ENCODE measurements at places on chromosomes 2 and 18.

- DNase-seq: peak; percentile 77
These were observed 470.6 kb upstream of the MEX3C start for GRCh38 chr18:51668101-51668500.

DNA sequence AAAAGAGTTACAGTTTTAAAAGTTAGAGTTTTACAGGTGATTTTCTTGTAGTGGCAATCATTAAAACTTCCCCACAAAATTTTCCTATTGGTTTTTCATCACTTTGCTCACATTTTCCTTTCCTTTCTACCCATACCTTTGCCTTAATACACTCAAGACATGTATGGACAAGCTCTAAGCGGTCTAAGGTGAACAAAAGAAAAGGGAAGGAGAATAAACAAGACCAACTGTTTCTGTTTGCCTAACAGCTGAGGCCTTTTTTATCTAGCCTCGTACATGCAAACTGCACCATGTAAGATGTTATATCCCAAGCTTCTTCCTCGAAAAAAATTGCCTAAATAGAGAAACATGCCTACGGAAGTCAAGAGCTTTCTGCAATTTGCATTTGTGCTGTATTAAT lies 33.9 kb upstream of the TBC1D8 start:
- DNase-seq: no peak

GRCh38 chr2:234048049-234048448 lies 2.5 kb upstream of the SPP2 start:
- DNase-seq: no peak

DNA sequence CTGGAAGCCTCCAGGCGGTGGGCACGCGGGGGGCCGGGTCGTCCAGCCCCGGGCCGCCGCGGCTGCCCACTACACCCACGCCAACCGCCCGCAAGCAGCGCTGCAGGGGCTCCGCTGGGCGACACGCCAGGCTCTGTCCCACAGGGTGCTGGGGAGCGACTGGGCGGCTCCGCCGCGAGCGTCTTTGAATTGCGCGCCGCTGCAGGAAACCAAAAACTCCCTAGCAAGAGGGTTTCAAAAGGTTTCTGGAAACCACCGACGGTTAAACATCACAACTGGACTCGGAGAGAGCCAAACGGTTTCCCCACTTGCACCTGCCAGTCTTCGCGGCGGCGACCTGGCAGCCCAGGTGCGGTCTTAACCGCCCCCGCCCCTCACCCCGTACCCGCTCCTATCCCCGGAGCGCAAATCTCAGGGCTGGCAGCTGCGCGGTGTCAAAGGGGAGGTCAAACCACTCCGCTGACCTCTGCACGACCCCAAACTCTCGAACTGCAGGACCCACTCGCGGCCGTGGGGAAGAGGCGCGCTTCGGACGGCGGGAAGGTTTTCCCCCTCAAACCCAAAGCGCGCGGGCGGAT lies 1.0 kb downstream of the CXCR4 start:
- DNase-seq: peak; percentile 78

- DNase-seq: no peak
These were observed 124.1 kb upstream of the NOSTRIN start for GRCh38 chr2:168678153-168678853.

- no peak for DNase-seq
These were observed 18.5 kb downstream of the TRAK2 start for GRCh38 chr2:201432621-201433393.

DNA sequence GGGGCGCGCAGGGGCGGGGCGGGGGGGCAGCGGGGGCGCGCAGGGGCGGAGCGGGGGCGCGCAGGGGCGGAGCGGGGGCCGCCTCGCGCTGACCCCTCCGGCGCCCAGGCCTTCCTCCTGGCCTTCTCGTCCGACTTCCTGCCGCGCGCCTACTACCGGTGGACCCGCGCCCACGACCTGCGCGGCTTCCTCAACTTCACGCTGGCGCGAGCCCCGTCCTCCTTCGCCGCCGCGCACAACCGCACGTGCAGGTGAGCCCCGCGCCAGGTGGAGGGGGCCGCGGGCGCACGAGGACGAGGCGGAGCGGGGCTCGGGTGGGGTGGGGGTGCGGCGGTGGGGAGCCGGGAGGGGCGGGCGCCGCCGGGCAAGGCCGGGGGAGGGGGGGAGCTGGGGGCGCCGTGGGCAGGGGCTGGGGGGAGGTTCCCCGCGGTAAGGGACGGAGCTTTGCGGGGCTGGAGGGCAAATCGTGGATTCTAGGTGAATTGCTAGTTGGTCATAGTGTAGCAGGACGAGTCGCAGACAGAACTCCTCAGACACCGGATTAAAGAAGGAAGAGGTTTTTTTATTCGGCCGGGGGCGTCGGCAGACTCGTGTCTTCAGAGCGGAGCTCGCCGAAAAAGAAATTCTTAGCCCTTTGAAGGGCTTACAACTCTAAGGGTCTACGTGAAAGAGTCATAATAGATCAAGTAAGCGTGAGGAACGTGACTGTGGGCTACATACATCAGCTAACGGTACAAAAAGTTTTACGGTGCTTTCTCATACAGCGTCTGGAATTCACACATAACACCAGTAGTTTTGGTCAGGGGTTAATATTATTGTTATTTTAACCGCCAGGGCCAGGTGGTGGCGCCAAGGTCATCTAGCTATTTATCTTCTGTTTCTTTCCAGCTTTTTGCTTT lies 29.9 kb downstream of the ANO7 start:
- peak; percentile 68 for DNase-seq

- no peak for DNase-seq
These were observed 20.2 kb downstream of the TNP1 start for GRCh38 chr2:216839688-216840087.

DNA sequence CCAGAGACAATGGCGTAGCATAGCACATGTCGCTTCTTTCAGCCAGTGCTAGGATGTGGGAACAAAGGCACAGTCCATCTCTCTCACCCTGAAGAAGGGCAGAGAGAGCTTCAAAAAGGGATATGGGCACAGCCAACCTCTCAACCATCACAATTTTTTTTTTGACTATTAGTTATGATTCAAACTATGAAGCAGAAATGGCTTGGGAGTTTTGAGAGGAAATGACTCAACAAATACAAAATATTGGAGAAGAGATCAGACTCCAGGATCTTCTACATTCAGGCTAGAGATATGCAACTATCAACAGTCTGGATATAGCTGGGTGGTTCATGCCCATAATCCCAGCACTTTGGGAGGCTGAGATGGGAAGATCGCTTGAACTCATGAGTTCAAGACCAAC lies 109.1 kb downstream of the MCFD2 start:
- DNase-seq: no peak

- no peak for DNase-seq
These were observed 8.6 kb downstream of the FAM124B start for GRCh38 chr2:224393157-224393872.

GRCh38 chr2:98404556-98405250 lies 40.0 kb upstream of the INPP4A start:
- DNase-seq: no peak

DNA sequence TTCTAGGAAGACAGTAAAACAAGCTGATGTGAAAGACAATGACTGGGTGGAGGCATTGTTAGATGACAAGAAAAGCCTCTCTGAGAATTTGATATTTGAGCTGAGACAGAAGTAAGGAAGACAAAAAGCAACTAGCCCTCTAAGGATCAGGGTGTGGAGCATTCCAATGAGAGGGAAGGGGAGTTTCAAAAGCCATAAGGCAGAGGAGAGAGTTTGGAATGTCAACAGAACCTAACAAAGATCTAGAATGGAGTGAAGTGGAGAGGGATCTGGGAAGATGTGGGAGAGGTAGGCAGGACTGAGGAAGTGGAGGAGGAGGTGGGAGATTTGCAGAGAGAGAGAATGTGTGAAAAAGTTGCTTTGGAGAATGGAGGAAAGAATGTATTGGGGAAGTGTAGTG lies 17.3 kb upstream of the ASXL2 start:
- no peak for DNase-seq

DNA sequence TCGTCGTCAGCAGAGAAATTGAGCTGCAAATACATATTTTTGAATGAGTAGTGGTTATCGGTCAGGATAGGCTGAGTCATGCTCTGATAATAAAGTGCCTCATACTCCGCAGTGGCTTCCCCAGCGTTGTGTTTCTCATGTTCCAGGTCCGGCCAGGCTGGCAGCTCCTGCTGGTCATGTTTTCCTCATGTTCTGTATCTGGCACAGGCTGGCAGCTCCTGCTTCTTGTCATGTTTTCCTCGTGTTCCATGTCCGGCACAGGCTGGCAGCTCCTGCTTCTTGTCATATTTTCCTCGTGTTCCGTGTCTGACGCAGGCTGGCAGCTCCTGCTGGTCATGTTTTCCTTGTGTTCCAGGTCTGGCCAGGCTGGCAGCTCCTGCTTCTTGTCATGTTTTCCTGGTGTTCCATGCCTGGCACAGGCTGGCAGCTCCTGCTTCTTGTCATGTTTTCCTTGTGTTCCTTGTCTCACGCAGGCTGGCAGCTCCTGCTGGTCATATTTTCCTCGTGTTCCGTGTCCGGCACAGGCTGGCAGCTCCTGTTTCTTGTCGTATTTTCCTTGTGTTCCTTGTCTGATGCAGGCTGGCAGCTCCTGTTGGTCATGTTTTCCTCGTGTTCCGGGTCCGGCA lies 148.9 kb downstream of the ATP9B start:
- no peak for DNase-seq

DNA sequence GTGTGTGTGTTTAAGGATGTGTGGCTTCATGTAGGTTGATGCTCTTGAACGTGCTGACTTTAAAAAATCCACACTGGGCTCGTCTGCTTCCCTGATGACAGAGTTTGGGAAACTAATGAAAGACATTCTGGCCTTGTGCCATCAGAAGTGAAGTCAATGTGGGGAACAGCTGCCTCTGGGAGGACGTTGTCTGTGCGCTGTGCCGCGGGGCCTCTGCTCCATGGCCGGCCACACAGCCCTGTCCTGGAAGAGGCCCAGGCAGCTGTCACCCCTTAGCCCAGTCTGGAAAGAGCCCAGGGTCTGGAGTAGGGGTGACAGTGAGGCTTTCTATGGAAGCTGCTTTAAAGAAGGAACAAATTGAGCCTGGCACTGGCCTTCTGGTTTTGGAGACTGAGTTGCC lies 155.8 kb downstream of the SH3RF3 start:
- DNase-seq: no peak

DNA sequence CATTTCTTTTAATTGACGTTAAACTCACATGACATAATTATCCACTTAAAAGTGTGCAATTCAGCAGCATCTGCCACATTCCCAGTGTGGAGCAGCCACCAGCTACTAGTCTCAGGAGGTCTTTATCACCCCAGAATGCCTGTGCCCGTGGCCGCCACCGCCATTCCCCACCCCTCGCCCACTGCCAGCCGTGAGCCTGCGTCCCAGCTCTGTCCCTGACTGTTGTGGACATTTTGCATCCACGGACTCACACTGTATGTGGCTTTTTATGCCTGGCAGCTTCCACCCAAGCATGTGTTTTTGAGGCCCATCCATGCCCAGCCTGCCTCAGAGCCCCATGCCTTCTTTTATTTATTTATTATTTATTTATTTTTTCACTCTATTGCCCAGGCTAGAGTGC lies 9.2 kb downstream of the BOK start:
- DNase-seq: no peak

DNA sequence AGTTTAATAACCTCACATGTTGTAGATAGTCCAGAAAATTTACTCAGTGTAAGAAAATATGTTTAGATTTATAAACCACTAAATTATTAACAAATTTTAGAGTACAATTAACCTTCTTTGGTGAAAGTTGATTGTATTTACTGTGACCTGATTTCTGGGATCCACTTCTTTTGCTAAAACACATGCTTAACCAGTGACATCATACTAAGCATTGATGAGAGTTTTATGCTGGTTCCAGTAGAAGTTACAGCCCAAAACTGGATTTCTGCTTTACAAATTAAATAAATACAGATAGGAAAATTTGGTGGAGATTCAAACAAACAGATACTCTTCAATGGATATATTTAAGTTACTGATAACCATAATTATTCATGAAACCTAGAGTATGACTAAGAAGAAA lies 40.9 kb downstream of the RBBP8 start:
- no peak for DNase-seq

DNA sequence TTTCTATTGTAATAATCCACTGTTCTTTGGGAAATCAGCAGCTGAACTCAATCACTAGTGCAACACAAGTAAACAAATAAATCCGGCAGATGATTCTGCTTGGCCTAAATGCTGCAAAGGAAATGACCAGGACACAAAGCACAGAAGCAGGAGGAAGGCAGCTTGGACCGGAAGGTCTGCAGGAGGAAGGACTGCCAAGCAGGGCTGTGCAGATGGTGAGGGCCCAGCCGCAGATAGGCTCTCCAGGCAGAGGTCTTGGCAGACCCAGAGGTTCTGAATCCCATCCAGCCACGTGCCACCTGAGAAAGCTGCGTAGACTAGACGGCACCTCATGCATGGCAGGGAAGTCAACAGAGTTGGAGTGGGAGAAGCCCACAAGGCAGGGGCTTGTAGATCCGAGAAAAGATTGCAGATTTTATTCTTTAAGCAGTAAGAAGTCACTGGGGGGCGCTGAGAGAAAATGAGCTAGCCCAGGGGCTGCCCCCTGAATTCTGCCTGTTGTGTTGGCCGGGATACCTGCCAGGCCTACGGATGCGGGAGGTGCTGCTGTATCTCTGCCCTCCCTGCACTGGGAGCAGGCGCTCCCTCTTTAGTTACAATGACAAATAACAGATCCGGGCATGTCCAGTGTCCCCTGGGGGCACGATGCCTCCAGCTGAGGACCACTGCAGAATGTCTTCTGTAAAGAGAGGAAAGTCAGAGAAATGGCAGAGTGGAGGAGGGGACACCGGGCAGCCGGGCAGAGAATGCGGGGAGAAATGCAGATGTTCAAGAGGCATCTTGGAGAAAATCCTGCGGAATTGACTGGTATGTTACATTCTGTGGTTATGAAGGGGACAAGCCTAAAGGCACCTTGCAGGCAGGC lies 153.5 kb downstream of the PXDN start:
- DNase-seq: no peak

DNA sequence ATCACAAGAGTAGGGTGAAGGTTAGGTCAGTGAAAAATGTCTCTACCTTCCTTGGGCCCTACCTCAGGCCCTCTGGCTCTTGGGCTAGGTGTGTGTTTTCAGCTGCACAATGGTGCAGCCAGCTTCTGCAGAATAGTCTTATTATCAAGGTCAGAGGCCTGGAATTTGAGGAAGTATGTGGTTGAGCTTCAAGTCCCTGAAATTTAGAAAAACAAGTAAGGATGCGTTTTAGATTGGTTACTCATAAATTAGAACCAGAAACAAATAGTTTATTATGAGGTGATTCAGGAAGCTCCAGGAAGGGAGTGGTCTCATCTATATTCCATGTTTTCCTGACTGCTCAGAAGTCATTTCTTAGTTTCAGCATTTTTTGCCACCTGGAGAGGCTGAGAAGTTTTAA lies 204.2 kb upstream of the CELF4 start:
- DNase-seq: no peak
